ENCODE measurements at places on chromosomes 2 and 18.

DNA sequence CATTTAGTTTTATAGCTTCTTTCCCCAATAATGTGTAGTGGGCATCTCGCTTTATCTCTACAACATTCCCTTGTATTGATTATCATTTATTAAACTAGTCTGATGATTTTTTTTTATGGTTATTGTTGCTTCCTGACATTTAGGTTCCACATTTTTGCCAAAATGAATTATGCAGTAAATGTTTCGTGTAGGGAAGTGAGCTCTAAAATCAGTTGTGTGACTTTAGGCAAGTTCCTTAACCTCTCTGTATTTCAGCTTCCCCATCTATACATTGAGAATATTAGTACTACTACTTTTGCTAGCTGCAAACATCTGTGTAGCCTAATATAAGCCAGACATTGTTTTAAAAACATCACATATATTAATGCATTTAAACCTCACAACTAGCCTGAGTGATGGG, 22.9 kb downstream of the SOCS6 start:
- no peak for DNase-seq

GRCh38 chr2:224031358-224031970, 7.6 kb downstream of the SERPINE2 start:
- no peak for DNase-seq

GRCh38 chr2:235639428-235639773, 145.6 kb downstream of the AGAP1 start:
- DNase-seq = no peak

DNA sequence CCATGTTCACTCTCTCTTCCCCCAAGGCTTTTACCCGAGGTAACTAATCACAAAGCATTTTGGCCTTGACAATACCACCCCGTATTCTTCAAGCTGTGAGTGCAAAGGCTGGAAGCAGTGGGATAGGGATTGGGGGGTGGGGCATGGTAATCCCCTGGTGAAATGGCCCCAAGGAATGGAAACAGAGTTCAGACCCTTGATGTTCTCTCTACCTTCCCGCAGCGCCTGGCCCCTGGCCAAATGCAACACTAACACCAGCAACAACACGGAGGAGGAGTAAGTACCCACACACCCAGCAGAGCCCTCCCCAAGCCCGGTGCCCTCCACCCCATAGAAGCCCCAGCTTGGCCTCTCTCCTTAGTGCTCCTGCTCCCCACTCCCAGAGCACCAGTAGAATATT, 36.9 kb downstream of the CNGA3 start:
- DNase-seq = no peak

- no peak for DNase-seq
Observed at GRCh38 chr2:100321866-100322820, at the start of gene LONRF2. Gene LONRF2, minus strand, starts transcription at chr2:100322501. Its CDS starts 408 bp downstream, at chr2:100322093.

DNA sequence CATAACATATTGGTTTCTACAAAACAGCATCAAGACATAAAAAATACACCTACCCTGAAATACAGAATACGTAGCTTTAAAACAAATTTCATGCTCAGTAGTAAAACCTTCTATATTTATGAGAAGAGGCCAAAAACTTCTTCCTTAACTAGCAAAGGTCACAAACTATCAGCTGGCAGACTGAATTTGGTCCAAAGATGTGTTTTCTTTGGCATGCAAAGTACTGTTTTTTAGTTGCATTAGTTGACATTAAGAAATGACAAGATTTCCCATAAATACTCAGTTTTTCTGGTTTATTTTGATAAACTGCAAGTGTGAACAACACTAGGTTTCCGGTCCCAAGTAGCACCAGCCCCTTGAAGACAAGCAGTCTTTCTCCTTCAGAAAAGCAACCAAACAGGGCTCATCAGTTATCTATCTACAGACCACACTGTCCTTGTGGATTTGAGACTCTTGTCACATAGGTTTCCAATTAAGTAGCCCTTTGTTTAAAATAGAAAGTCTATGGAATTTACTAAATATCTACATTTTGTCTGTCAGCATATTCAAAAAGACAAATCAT, 35.6 kb downstream of the SLC25A12 start:
- no peak for DNase-seq

All from activated CD4-positive, alpha-beta T cell treated with anti-CD3 and anti-CD28 coated beads for 4 hours (primary cell).